ENCODE measurements at places on chromosomes 16 and 17.

- no peak for DNase-seq
Observed at GRCh38 chr17:50817838-50818237, 17.5 kb upstream of the WFIKKN2 start.

DNA sequence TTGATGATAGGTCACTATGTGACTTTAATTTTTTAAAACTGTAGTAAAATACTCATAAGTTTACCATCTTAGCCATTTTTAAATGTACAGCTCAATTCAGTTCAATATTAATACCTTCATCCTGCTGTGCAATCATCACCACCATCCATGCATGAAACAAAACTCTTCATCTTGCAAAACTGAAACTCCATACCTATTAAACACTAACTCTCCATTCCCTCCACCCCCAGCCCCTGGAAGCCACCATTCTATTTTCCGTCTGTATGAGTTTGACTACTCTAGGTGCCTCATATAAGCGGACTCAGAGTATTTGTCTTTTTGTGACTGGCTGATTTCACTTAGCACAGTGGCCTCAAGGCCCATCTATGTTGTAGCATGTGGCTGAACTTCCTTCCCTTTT, 9.4 kb upstream of the CNEP1R1 start:
- no peak for DNase-seq

DNA sequence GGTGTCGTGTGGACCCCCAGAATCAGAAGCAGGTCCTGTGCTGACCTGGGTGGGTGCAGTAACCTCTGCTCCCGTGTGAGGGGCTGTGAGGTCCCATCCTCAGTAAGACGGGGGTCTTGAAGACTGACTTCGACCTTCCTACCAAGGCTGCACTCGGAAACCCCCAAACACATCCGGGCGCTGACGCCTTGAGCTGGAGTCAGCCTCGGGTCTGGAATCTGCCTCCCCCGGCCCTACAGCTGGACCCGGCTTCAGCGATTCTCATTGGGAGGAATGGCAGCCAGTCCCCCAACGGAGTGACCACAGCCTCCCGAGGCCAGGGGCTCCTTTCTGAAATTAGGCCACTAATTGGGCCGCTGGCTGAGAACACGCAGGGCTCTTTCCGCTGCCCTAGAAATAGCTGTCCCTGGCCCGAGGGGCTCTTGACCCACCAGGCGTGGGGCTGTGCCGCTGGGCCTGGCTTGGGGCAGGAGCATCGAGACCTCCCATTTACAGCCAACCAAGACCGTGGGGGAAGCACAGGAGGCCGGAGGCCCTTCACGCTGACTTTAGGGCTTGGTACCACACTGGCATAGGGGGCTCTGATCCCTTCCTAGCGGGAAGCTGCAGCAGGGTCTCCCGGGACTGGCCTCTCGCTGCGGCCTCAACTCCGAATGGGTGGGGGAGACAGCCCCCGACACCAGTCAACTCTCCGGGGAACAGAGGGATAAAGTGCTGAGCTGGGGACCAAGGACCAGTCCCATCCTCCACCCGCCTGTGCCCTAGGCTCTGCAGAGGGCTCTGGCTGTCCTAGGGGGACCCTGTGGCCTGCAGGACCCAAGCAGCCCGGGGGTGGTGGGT, 2.6 kb upstream of the GNG13 start:
- DNase-seq = no peak

DNA sequence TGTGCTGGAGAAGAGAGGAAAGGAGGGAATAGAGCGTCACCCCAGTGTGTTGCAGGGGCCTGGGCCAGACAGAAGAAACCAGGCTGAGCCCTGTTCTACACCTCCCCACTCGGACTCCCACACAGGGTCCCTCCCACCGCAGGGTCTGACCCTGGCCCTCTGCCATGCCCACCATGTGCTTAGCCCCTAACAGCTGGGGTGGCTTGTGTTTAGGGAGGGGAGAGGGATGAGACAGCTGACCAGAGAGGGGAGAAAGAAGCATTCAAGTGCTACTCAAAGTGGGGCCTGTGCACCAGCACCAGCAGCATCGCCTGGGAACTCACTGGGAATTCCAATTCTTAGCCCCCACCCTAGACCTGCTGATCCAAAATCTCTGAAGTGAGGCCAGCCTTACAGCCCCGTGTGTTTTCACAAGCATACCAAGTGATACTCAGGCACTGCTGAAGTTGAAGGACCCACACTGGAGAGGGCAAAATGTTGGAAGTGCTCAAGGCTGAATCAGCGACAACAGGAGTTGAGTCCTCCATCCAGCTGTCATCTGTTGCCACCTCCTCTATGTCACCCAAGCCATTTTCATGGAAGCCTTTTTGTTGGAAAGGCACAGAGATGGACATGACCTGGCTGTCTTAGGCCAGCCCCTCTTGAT, 47.0 kb downstream of the FZD2 start:
- DNase-seq = no peak

GRCh38 chr17:32483451-32484019, 3.3 kb upstream of the CDK5R1 start:
- DNase-seq = no peak
